CD4-positive, alpha-beta T cell treated with Interleukin-4 for 4 hours (primary cell): ENCODE measurements at places on chromosomes 13 and 19.

DNA sequence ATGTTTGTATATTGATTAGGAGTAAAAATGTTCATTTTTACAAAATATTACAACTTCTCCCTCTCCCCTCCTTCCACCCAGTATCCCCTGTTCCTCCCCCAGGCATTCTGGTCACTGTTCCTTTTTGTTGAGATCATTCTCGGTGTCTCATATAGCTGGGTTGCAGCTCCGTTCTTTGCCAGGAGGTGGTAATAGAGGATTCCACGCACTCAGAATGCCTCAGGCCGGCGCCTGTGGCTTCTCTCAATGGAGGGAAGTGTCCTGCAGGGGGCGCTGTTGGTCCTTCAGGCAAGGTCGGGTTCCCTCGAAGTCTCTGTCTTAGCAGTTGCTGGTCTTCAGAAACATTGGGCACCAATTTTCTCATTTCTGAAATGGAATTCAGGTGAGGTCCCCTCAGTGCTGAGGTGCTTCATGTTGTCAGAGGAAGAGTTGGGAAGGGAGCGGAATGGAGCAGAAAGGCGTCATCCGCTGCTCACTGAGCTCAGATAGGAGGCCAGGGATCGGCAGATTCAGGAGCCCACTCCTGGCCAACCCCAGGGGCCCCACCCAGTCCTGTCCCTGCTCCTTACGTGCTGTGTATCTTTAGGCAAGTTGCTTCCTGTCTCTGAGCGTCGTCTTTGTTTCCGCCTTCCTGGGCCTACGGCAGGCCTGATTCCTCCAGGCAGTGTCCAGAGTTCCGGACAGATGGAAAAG lies 10.3 kb upstream of the GARIN5A start:
- DNase-seq = peak; percentile 15

DNA sequence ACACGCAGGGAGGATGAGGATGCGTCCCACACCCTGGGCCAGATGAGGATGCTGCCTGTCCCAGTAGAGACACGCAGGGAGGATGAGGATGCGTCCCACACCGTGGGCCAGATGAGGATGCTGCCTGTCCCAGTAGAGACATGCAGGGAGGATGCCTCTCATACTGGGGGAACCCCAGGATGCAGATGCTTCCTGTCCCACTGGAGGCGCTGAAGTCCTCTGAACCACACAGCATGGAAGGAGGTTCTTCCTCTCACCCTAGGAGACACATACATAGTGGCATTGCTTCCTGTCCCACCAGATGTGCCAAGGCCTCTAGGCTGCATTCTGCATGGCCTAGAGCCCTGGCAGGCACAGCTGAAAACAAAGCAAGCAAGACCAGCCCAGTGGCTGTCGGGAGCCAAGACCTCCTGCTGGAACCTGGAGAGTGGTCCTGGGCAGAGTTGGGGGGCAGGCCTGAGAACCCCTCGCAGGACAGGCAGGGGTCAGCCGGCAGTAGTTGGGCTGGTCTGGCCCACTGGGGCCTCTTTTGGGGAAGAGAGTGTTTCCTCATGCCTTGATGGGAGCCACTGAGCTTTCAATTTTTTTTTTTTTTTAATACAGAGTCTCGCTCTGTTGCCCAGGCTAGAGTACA lies 4.3 kb downstream of the HPN start:
- DNase-seq = peak; percentile 19

- DNase-seq = no peak
Measured at GRCh38 chr13:73772449-73773167, 361.6 kb downstream of the KLF12 start.

DNA sequence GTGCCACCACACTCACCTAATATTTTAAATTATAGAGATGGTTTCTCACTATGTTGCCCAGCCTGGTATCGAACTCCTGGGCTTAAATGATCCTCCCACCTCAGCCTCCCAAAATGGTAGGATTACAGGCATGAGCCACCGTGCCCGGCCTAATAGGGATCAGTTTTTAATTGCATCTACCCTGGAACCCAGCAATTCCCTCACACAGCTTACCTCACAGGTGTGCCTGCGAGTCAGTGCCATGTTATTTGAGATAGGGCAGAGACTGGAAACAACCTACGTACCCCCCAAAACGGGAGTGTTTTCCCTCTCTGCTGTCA lies 14.3 kb downstream of the MAP2K2 start:
- no peak for DNase-seq

GRCh38 chr19:34345947-34346351 lies 19.0 kb upstream of the GPI start:
- DNase-seq = peak; percentile 64
